ENCODE measurements at places on chromosomes 3 and 15. TPM values are rescaled to one million over a fixed set of nuclear protein-coding genes. Genes with fewer than 3 reads are reported as not detected.

Gene AADACL2
- total RNA-seq: not detected

GRCh38 chr3:124786511-124787241 lies 56.4 kb downstream of the UMPS start:
- DNase-seq: no peak
- no peak overlapping the region for H3K27ac ChIP-seq
- peaks cover 5% of the 10 kb centered on the region for H3K4me1 ChIP-seq
- no peak overlapping the region for H3K4me3 ChIP-seq
- H3K36me3 ChIP-seq: no peaks in the 10 kb centered on the region
- H3K27me3 ChIP-seq: peaks cover 13% of the 10 kb centered on the region

GRCh38 chr15:85879334-85880163 lies 84.8 kb upstream of the KLHL25 start:
- H3K4me1 ChIP-seq: no peaks in the 10 kb centered on the region
- H3K36me3 ChIP-seq: no peaks in the 10 kb centered on the region
- H3K27me3 ChIP-seq: peaks cover 28% of the 10 kb centered on the region
- no peak overlapping the region for H3K27ac ChIP-seq

DNA sequence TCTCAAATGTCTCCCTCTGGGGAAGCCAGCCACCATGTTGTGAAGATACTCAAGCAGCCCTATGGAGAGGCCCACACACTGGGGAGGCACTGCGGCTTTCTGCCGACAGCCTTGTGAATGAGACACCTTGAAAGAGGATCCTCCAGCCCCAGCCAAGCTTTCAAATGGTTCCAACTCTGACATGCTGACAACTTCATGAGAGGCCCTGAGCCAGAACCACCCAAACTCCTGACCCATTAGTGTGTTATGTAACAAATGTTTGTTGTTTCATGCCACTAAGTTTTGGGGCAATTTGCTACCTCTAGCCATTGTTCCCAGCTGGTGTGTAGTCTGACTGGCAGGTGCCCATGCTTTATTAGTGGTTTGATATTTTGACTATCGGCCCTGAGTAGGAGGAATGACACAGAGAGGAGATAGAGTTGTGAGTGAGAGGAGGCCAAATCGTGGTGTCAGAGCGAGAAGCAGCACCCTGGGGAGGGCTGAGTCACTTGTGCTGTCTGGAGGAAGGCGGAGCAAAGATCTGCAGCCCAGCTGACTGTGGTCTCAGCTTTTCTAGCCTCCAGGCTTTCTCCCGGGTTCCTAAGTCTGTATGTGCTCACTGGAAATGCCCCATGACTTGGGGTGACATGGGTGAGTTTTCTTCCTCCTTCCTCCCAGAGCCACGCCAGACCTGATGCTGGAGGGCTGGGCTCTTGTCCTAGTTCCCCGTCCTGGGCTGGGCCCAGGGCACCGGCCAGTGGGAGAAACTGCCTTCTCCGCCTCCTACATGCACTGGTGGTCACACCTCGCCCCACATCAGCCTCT lies 56.7 kb upstream of the BLM start:
- peak overlapping the region; percentile 87 for H3K27ac ChIP-seq
- peak; percentile 68 for DNase-seq
- H3K4me3 ChIP-seq: peak overlapping the region; percentile 79
- H3K4me1 ChIP-seq: peaks cover 65% of the 10 kb centered on the region

DNA sequence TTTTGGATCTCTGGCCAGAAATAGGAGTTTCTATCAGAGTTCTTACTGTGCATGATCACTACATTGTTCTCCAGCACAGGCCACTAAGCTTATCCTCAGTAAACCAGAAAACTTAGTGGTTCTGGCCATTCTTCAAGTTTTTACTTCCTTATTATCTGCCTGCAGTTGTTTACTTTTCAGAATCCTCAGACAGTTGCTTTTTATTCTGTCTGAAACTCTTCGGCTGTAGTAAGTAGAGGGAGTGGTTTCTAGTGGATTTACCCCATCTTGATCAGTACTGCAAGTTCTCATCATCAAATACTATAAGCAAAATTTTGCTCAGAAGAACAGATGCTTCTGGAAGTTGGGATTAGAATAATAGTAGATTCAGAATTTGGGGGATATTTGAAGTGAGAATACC lies 193.0 kb upstream of the RARB start:
- no peaks in the 10 kb centered on the region for H3K4me1 ChIP-seq
- H3K27ac ChIP-seq: no peak overlapping the region
- no peaks in the 10 kb centered on the region for H3K27me3 ChIP-seq
- DNase-seq: no peak
- H3K36me3 ChIP-seq: no peaks in the 10 kb centered on the region

GRCh38 chr3:57680046-57680445 lies 12.8 kb downstream of the DENND6A start:
- H3K4me3 ChIP-seq: no peak overlapping the region
- H3K36me3 ChIP-seq: peaks cover 42% of the 10 kb centered on the region
- no peak overlapping the region for H3K27ac ChIP-seq
- H3K4me1 ChIP-seq: peaks cover 34% of the 10 kb centered on the region

DNA sequence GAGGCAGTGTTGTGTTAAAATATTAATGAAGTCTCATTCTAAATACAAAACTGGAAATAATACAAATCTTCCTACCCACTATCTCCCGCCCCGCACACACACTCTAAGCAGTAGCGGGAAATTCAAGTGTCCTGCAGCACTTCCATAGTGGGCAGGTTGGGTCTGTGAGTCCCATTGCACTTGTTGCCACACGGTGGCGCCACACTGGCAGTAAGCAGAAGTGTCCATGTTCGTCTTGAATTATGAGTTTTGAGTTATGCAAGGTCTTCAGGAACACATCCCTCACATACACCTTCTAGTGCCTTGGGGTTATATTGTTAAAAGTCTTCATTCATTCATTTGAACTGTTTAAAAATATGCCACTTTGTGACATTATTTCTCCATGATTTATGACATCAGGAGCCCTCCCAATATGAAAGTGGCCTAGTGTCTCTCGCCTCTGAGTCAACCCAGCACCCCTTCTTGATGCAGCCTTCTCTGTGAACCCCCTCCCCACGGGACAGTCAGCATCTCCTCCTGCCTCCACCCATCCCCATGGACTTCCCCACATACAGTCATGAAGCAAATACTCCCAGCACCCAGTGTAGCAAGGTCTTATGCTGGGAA lies 17.6 kb upstream of the CCDC174 start:
- no peaks in the 10 kb centered on the region for H3K4me1 ChIP-seq
- H3K27me3 ChIP-seq: peaks cover 25% of the 10 kb centered on the region
- DNase-seq: peak; percentile 66
- H3K4me3 ChIP-seq: no peak overlapping the region
- H3K36me3 ChIP-seq: no peaks in the 10 kb centered on the region

- H3K36me3 ChIP-seq: peaks cover 6% of the 10 kb centered on the region
- H3K27ac ChIP-seq: no peak overlapping the region
- H3K27me3 ChIP-seq: no peaks in the 10 kb centered on the region
Measured at GRCh38 chr3:30512576-30512975, 93.8 kb upstream of the TGFBR2 start.

All from activated naive CD8-positive, alpha-beta T cell treated with anti-CD3 and anti-CD28 coated beads, Interleukin-2, amount 10 ng/mL, durations not matched to agents 7 days and 5 days (primary cell).